ENCODE measurements at places on chromosomes 4 and X. TPM values are rescaled to one million over a fixed set of nuclear protein-coding genes. Genes with fewer than 3 reads are reported as not detected.

DNA sequence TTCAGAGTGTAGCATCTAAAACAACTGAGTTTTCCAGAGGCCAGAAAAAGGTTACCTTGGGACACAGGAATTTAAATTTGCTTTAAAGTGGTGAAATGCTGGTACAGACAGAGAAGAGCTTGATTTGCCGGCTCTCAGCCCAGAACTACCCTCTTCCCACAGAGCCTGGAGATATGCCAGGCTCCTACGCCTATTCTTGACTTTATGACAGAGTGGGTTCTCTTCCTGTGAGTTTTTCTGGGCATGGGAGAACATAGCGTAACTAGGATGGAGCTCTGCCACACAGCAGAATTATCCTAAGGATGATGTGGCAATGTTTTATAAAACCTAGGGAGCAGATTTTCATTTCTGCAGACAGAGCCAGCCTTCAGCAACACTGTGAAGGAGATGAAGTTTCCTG, 241.8 kb downstream of the GRIA3 start:
- no peak for DNase-seq

- no peak for DNase-seq
These were observed 13.7 kb upstream of the SMIM20 start for GRCh38 chr4:25900310-25900709.

GRCh38 chrX:104670051-104670450, 104.1 kb downstream of the IL1RAPL2 start:
- DNase-seq: no peak

DNA sequence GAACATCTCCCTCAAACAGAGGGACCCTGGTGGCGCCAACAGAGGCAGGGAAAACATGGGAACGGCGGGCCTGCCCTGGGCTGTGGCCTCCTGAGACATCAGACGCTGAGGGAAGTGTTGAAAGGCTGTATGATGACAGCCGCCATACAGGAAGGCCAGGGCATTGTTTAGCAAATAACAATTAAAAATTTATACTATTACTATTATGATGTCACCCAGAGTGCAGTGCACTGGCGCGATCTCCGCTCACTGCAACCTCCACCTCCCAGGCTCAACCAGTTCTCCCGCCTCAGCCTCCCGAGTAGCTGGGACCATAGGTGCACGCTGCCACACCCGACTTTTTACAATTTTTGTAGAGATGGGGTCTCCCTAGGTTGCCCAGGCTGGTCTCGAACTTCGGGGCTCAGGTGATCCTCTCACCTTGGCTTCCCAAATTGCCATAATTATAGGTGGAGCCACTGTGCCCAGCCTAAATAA, 54.6 kb downstream of the CPZ start:
- DNase-seq: no peak

DNA sequence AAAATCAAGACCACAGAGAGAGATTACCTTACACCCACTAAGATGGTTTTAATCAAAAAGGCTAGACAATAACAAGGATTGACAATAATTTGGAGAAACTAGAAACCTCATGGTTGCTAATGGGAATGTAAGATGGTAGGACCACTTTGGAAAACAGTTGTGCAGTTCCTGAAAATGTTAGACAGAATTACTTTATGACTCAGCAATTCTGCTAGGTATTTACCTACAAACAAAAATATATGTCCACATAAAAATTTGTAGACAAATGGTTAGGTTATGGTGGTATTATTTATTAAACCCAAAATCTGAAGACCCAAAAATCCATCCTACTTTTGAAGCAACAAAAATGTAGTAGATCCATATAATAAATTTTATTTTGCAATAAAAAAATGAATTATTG, 1027.0 kb upstream of the ADGRL3 start:
- DNase-seq: no peak

DNA sequence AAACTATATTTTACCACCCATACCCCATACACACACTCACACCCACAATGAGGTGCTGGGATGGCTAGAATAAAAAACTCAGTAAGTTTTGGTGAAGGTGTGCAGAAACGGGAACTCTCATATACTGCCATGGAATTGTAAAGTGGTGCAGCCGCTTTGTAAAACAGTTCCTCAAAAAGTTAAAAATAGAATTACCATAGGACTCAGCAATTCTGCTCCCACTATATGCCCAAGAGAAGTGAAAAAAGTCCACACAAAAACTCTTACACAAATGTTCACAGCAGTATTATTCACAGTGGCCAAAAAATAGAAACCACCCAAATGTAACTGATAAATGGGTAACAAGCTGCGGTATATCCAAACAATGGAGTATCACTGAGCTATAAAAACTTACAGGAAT, 6.5 kb downstream of the CENPU start:
- DNase-seq: no peak

- no peak for DNase-seq
These were observed 99.1 kb upstream of the TLR2 start for GRCh38 chr4:153585026-153585425.

DNA sequence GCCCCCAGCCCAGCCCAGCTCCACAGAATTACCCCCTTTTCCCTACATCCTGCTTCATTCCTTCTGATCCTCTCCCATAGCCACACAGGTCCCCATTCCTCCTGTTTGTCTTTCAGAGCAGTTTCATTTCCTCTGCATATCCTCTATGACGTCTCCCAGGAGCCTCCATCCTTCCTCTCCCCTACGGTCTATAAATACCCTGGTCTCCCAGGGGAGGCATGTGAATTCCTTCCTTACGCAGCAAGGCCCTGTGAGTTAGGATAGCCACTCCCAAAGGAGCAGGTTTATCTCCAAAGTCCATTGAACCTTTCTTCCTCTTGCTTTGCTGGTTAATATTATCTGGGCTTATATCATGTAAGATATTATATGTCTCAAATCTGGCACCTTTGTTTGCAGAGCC, 8.4 kb upstream of the APLN start:
- DNase-seq: no peak

DNA sequence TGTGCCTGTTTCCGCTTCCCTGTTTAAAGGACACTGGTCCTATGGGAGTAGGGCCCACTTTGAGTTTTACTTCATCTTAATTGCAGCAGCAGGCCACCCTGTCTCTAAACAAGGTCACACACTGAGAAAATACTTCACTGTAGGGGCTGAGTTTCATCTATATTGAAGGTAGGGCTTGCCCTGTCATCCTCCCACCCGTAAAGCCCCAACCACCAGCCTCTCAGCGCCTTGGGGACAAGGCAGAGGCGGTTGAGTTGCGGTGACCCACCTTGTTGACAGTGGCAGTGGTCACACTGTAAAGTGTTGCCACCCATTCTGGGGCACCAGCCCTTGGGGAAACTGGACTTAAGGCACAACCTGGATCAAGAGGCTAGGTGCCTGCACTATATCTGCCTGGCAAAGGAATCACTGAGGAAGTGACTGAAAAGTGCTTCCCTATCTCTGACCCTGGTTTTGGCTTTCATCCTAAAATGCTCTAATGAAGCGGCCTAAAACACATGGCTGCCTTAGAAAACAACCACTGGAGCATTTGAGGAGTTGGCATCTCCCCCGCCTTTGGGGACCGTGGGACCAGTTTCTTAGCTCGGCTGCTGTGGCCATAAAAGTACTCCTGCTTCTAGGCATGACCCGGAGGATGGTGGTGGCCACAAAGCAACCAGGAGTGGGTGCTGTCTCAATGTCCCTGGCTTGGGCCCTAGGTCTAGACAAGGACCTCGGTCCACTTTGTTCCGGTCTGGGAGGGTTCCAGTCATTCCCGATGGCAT, 7.8 kb upstream of the WDR1 start:
- no peak for DNase-seq

DNA sequence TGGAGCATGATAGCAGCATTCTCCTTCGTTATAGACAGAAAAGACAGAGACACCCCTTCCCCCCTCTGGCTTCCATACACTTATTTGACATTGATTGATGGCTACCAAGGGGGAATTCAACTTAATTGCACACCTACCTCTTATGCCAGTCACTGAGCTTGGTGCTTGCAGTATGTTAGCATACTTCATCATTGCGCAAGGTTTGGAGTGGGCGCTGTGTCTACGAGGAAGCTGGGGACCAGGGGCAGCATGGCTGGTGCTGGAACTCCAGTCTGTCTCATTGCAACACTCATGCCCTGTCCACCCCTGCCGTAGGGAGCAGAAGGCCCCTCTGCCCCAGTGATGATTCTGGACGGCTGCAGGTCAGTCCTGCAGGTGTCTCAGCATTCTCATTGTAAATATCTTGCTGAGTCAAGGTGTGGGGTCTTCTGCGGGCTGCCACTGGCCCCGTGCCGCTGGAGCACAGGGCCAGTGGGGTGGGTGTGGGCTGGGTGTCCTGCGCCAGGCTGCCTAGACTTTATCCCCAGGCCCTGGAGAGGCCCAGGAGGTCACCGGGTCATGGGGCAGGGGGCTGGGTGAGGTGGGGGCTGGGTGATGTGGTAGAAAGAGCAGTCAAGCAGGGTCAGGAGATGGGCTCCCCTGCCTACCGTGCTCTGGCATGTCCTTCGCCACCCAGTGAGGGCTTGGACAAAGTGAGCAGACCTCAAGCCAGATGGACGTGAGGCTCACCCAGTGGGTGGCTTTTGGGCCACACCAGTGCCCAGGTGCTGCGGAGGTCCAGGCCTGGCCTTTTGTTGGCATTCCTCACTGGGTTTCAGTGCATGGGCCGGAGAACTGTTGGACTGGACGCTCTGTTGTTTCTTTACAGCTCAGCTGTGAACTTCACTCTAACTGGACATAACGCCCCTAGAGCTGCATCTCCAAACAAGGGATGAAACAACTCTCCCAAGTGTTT, 85.5 kb downstream of the PSAPL1 start:
- no peak for DNase-seq

DNA sequence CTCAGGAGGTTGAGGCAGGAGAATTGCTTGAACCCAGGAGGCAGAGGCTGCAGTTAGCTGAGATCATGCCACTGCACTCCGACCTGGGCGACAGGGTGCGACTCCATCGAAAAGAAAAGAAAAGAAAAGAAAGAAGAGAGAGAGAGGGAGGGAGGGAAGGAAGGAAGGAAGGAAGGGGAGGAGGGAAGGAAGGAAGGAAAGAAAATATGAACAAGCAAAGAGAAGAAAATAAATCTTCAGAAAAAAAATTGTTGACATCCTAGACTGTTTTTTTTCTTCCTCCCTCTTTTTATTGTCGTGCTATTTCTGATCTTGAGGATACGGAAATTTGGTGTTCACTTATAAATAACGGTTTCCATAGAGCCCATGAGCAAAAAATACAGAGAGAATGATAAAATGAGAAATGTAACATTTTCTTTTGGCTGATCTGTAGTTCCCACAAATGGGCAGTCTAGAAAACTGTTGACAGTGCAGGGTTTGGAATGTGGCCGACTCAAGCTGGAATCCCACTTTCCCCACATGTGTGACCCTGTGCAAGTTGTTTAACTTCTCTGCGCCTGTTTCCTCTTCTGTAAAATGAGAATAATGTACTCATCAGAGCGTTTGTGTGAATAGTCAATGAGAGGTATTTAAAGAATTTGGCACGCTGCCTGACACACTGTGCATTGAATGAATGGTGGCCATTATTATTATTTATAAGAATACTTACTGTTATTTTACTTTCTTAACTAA, 19.4 kb downstream of the SORBS2 start:
- peak; percentile 74 for DNase-seq

DNA sequence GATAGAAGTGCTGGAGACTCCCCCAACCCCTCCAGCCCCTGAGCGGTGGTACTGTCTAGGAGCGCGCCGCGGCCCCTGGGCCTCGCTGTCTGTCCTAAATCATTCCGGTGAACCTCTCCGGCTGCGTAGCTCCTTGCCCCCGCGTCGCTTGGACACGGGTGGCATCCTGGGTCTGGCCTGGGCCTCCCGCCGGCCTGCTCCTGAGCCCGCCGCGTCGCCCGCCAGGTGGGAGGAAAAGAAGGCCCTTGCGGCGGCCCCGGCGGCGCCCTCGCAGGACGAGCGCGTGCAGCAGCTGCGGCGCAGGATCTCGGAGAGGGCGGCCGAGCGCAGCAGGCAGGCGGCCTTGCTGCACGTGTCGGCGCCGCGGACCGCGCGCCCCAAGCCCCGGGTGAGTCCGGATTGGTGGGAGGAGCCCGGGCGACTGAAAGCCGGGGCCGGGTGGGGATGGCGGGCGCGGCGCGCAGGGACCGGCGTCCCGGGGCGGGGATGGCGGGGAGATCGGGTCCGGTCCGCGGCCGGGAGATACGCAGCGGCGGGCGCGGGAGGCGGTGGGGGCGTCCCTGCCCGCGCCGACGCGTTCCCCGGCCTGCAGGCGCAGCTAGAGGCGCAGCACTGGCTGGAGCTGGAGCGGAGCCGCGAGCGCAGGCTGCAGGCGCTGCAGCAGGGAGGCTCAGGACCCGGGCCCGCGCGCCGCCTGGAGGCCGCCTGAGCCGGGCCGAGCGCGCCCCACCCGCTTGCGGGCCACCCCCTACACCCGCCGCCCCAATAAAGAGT, 6.5 kb upstream of the RNF4 start:
- no peak for DNase-seq

- DNase-seq: no peak
These were observed 214.3 kb downstream of the RASL11B start for GRCh38 chr4:53076374-53076958.

FAM149A gene
- polyA plus RNA-seq: not detected

DDX60 gene
- 2.7 TPM for polyA plus RNA-seq

EBP gene
- 36.1 TPM for polyA plus RNA-seq

HSFX3 gene
- polyA plus RNA-seq: not detected

FABP2 gene
- not detected for polyA plus RNA-seq
